ENCODE measurements at places on chromosomes 2 and 18.

DNA sequence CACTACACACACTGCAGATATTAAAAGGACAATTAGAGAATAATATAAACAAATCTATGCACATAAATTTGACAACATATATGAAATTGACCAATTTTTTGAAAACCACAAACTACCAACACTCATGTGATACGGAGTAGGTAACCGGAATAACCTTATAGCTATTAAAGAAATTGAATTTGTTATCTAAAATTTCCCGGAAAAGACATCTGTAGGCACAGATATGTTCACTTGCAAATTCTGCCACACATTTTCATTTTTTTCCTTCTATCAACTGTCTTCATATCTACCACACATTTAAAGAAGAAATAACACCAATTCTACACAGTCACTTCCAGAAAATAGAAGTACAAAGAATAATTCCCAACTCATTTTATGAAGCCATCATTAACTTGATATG, 22.4 kb downstream of the NLRC4 start:
- DNase-seq, result no peak

- no peak for DNase-seq
These were observed 288.9 kb upstream of the ETAA1 start for GRCh38 chr2:67108231-67108630.

GRCh38 chr2:48414640-48414979, 115.3 kb upstream of the STON1 start:
- no peak for DNase-seq

DNA sequence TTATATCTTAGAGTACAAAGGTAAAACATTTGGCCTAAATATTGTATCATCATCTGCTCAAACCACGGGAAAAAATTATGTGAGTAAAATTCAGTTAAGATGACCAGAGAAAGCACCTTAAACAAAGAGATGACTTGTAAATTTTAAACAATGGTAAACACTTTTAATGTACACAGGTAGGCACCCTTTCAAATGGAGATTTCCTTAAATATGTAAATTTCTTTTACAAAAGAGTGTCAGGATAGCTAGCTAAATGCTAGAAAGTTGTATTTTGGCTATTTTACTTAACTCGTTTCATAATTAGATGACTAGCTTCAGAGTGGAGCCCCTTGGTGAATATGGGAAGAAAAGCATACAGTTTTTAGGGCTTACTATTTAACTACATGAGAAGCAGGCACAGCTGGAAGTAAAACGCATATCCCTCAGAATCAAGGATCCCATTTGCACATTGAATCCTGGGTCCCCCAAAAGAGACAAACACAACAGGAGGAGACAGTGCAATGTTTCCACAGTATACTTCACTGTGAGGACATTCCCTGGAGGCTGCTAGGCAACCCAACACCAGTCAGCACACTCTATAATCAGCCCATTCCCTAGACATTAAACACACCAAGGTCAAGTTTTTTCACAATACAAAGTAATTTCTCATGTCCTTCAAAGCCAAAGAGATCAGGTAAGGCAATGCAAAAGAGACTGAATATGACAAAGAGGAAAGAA, 1154.4 kb downstream of the DPP10 start:
- no peak for DNase-seq

DNA sequence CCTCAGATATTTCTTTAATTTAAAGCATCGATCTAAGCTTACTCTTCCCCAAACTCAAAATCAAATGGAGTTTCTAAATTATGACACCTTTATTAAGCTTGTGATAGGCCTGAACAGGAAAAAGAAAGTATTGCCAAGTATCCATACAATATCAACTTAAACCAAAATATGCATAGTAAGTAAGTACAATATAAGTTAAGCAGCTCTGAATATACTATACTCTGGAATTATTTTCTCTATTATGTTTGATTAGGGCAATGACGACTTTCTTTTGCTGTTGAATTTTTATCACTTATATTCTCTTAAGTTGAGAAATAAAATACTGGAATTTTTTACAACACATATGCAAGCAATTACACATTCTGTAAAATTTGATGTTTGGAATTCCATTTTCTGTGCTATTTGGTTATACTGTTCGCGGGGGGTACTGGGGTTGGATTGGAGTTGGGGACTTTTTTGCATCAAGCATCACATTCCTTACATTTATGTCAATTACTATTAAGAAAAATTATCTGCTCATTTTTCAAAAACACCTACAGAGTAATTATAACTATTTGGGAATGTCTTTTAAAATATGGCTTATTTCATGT, 2.2 kb downstream of the COL5A2 start:
- no peak for DNase-seq

DNA sequence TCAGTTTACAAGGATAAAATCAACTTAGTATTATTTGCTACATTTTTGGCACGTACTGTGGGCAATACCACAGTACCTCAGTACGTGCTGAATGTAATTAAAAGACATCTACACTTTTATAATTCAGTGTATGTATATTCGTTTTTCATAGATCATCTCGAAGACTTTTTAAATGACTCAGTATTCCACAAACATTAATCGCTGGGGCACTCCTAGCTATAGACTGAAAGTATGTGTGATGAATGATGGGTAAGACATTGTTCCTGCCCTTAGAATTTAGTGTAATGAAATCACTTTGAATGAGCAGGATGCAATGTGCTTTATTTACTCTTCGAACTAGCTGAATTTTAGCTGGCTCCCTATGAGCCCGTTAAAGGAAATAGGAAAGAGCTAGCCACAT, 245.6 kb upstream of the RASGRP3 start:
- no peak for DNase-seq

- DNase-seq, result no peak
These were observed 49.9 kb downstream of the ZAP70 start for GRCh38 chr2:97763176-97763845.

DNA sequence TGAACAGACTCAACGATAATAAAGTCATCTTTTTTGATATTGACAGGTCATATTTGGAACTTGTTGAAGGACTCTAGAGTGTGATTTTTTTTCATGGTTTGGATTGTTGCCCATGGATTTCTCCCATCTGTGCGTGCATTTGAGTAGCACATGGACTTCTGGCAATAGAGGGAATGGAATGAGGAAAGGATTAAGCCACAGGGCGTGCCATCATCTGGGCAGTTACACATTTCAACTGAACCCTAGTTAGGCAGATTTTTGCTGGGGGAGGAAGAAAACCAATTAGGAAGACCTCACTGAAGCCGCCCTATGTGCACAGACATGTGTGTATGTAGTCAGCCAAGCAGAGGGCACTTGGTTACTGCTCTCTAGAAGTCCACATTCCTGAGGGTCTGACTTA, 72.6 kb downstream of the TPGS2 start:
- DNase-seq, result no peak

- no peak for DNase-seq
These were observed 339.5 kb downstream of the GULP1 start for GRCh38 chr2:188631037-188631809.

All from NCI-H774 (cell line).